ENCODE measurements at places on chromosomes 5 and 9.
A peak's percentile ranks its signal among the peaks of the same experiment; 100 is the strongest.

DNA sequence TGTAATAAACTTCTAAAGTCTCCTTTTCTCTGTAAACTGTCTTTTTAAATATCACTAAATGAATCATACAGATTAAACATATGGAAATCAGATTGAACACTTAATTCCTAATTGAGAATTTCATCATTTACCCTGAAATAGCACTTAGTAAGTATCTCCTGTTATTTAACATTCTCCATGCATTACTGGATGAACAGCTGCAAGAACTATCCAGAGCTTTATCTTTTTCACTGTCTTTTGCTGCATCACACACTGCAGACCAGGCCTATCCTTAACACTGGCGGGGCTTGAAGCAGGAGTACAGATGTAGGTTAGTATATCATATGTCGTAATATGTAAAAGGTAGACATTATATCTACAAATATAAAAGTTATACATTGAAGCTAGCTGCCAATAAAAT lies 108.7 kb upstream of the EFNA5 start:
- DNase-seq = no peak

DNA sequence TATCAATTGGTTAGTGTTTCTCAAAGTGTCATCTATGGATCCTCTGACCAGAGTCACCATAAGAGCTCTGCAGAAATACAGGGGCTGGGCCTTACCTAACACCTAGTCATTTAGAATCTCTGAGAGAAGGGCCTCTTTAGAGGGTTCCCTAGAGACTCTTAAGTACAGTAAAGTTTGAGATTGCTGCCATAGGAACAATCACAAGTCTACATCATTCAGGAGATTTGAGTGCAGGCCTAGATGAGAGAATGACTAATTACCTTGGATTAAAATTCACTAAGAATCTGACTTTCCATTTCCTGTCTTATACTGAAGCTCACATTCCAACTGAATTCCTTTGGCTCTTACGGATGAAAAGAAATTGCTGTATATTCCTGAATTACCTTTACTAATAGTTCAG lies 182.1 kb upstream of the PTGER4 start:
- DNase-seq = no peak

- DNase-seq = no peak
Observed at GRCh38 chr5:41648996-41649395, 138.6 kb upstream of the PLCXD3 start.

DNA sequence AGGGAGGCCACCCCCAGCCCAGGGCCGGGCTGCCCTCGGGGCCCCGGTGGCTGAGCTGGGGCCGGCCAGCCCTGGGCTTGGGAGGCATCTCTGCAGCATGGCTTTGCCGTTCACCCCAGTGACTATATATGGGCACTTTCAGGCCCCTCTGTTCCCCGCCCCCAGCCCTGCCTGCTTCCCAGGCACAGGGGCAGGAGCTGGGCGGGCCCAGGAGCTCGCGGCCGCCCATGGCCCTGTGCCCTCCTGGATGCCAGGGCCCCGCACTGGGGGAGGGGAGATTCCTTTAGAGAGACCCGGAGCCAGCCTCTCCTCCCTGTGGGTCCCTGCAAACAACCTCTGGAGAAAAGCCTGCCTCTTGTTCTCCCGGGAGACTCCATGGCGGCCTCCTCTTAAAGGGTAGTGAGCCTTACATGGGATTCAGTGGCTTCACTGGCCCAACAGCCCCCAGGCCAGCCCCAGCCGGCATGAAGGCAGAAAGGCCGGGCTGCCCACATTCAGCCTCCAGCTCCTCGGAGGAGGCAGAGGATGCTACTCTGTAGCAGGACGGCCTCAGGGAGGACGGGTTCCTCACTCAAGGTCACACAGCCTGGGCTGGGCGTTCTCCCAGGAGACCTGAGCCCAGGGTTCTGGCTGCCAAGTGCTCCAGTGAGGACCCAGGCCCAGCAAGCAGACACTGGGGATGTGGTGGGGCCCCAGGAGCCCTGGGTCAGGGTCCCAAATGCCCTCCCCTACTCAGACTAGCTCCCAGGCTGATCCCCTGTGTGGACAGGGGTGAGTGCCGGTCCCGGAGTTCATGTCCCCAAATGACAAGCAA lies 4.1 kb downstream of the NACC2 start:
- no peak for DNase-seq

GRCh38 chr9:131403493-131403773 lies 9.5 kb downstream of the PRRC2B start:
- no peak for DNase-seq

- no peak for DNase-seq
Observed at GRCh38 chr9:217950-218349, 3.3 kb downstream of the DOCK8 start.

DNA sequence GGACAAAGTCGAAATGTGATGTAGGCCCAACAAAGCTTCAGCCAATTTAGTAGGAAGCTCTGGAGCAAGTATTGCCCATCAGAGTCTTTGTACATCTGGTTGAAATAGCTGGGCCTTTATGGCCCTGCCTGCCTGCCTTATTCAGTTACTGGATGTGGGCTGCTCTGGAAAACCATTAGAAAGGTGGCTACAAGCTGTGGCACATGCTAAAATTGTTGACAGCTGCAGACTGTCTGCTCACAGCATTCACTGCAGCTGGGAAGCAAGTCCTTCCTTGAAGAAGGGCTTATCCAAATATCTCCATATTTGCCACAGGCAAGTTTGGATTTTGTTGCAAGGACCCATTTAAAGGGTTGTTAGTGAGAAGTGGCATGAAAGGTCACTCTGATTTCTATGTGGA lies 24.4 kb downstream of the SMIM15 start:
- no peak for DNase-seq

GRCh38 chr5:157558681-157559080 lies 16.9 kb downstream of the ADAM19 start:
- DNase-seq = no peak

- no peak for DNase-seq
Observed at GRCh38 chr9:111645806-111646205, 14.7 kb downstream of the DNAJC25 start.

DNA sequence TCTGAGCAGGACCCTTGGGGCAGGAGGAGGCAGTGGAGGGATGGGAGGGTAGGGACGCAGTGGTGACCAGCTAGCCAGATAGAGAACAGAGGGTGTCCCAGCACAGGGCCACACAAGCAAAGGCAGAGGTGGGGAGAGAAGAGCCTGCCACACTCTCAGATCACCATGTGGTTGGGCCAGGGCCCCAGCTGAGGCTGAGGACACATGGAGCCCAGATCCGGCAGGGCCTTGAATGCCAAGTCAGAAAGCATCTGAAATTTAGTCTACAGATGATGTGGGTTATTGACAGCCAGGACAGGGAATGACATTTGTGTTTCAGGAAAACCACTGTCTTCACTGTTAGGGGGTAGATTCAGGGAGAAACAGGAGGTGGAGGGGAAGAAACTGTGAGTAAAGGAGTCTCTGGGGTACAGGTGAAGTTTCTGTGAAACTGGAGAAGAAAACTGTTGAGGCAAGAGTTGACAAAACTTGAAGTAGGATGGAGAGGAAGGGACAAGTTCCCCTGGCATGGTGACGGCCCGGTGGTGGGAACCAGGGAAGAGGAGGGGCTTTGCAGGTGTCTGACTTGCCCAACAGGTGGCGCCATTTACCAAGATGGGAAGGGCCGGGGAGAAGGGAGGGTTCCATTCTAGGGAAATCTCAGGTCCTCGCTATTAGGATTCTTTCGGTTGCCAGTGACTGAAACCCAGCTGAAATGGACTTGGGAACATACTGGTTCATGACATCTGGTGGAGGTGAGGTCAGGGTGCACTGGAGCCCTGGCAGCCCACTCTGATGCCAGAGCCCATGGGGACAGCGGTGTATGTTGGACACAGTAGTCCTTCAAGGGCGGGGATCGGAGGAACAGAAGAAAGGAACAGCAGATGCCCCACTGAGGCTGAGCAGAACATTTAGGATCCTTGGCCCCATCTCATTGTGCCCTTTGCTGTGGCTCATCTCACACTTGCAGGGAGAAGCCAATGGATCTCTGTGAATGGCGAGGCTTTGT lies 100.1 kb downstream of the KCNIP1 start:
- peak; percentile 74 for DNase-seq

- DNase-seq = no peak
Observed at GRCh38 chr9:73643379-73644013, 491.8 kb downstream of the ANXA1 start.

DNA sequence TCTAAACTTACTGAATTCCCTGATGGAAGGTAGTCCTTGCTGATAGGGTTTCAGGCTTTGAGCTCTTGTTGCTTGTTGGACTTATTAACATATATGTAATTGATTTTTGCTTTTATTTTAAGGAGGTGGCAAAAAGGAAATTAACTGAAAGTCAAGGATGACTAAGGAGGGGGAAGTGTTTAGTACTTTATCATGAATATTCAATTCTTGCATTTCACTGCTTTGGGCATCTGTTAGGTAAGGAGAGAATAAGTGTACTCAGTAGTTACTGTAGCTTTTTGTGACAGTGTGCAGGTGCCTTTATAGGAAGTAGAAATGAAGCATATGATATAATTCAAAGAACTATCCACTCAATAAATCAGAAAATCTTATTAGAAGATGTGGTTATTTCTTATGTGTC lies 47.1 kb downstream of the DMXL1 start:
- DNase-seq = no peak

- no peak for DNase-seq
Observed at GRCh38 chr5:77844623-77845323, 68.6 kb upstream of the TBCA start.

GRCh38 chr9:122370303-122370702 lies 521 bp upstream of the PTGS1 start:
- no peak for DNase-seq

GRCh38 chr9:19102181-19102630 lies 498 bp downstream of the HAUS6 start:
- DNase-seq = peak; percentile 78

DNA sequence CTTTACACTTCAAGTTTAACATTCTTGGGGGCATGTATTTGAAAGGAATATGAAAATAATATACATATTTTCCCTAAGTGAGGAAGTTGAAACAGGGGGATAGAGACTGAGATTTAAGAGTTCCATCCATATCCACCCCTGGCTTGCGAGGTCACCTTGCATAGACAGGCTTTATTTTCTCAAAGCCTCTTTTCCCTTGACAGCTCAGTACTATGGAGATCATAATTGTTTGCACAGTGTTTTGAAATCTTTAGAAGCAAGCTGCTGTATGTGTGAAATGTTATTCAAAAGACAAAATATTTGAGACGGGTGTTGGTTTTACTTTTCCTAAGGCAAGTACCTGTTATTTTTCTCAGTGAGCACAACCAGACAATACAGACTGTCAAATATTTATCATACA lies 163.1 kb downstream of the LRRC70 start:
- DNase-seq = no peak

DNA sequence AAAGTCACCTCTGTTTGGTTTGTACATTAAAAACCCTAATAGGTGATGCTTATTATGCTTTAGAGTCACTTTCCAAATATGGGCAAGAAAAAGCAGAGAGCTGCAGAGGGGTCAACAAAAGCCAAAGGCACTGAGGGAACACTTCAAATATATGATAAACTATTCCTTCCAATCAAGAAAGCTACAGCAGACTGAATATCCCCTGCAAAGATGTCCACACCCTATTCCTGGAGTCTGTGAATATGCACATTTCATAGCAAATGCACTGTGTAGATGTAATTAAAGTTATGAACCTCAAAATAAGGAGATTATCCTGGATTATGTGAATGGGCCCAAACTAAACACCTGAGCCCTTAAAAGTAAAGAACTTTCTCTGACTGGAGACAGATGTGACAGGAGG lies 74.3 kb downstream of the ABCA1 start:
- DNase-seq = no peak

DNA sequence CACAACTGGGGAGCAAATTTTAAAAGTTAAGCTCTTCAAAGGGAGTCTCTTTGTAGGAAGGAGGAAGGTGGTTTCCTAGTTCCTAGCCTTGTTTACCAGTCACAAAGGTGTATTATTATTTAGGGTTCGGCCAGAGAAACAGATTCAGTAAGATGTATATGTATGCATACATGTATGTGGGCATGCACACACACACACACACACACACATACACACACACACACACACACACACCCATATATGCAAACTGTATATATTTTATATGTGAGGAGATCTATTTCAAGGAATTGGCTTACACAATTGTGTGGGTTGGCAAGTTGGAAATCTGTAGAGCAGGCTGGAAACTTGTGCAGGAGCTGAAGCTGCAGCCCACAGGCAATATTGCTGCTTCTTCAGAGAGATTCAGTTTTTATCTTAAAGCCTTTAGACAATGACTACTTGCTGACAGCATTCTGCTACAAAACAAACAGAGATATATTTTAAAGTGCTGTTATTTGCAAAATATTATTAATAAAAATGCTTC lies 75.3 kb upstream of the DNAH5 start:
- DNase-seq = no peak

DNA sequence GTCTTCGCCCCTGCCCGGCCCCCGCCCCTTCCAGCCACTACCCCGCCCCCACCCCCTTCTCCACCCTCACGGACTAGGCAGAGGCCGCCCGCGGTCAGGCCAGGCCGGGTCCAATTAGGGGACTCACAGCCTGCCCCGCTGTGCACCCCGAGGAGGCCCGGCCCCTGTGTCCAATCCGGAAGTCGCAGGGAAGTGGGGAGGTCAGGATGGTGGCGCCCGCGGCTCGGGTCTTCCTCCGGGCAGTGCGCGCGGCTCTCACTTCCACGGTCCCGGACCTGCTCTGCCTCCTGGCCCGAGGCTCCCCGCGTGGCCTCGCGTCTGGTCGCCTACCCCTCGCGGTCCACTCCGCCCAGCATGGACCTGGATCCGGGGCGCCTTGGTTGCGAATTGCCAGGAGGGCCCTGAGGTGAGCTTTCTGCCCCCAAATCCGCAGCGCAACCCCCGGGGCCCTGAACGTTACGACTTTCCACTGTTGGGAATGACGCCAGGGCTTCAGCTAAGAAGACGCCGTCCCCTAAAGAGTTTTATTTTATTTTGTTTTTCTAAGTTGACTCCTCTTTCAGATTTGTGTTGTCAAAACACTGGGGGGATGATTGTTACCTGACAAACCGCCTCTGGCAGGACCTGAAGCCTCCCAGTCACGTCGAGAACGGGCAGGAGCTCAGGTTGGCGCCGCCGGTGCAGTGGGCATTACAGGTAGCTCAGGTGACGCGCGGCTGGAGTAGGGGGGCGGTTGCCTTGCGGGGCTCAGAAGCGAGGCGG lies 763 bp upstream of the IRX2 start:
- no peak for DNase-seq

- peak; percentile 75 for DNase-seq
Observed at GRCh38 chr9:124855944-124856765, 2.9 kb downstream of the WDR38 start.

Measured in activated CD8-positive, alpha-beta memory T cell treated with anti-CD3 and anti-CD28 coated beads for 24 hours (primary cell).